Activated CD4-positive, alpha-beta T cell treated with anti-CD3 and anti-CD28 coated beads, Interleukin-2, amount 10 ng/mL, durations not matched to agents 7 days and 5 days (primary cell): ENCODE measurements at places on chromosomes 6 and 20. TPM values are rescaled to one million over a fixed set of nuclear protein-coding genes. Genes with fewer than 3 reads are reported as not detected.

DNA sequence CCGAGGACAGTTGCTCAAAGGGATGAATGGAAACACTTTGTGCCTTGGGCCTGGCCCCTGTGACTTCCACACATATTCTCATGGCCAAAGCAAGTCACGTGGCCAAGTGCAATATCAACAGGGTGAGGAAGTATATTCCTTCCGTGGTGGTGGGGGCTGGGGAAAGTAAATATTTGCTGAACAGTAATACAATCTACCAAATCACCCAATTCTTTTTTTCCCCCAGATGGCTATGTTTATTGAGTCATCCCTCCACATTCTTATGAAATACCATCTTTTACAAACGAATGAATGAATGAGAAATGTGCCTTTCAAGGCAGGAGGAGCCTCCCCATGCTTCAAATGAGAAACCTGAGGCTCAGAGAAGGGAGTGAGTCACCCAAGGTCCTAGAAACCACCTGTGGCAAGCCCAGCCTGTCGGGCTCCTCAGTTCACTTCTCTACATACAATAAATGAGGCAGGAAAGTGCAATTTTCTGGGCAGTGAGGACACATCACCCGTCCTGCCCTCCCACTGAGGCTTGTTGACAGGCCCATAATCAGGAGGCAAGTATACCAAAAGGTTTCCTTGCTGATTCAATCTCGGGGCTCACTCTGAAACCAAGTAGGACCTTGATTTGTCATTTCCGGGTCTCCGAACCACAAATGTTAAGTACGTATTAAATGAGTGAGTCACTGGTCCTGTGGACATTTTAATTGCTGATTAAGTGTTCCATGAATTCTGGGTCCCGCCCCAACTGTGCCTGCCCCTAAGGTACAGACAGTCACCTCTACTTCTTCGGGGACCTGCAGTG is 25.3 kb upstream of the TOP1 start:
- DNase-seq: peak; percentile 51

UBE2C gene
- total RNA-seq: 244 TPM

- no peak for DNase-seq
Measured at GRCh38 chr20:24481173-24481572, 11.7 kb downstream of the SYNDIG1 start.

GSTA3 gene
- total RNA-seq: not detected

DNA sequence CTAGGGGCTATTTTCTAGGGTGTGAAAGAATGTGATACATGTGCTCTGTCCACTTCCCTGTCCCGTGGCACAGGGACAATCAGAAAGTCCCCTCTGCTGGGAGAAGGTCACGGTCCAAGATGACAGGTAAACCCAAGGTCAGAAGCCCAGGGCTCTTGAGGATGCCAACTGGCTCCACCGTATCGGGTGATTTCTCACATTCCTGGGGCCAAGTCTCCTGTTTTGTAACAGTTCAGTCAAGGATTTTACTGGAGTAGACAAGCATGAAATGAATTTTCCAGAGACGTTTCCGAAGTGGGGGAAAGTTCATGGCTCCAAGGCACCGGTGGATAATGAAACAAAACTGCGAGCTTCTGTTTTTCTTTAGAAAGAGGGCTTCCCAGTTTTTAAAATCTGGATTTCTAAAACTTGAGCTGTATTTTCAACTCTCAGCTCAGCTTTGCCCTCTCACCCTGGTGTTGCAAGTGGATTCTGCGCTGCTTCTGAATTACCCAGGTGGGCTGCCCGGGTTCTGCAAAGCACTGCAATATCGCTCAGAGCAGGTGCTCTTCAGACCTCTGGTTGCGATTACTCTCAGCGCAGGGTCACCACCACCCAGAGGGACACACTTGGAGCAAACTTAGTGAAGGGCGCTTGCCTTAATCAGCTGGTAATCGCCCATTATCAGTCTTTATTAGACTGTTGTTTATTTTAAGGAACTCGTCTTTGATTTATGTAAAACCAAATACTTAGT is 64.4 kb upstream of the TMEM170B start:
- no peak for DNase-seq

PHACTR2 gene
- 30.9 TPM for total RNA-seq

- DNase-seq: no peak
Measured at GRCh38 chr6:4518506-4518905, 257.7 kb upstream of the CDYL start.

- no peak for DNase-seq
Measured at GRCh38 chr6:18371656-18372055, 15.5 kb upstream of the RNF144B start.
